Left renal pelvis (tissue), 4 donors: ENCODE measurements at places on chromosomes 1 and 21. TPM values are rescaled to one million over a fixed set of nuclear protein-coding genes. Genes with fewer than 3 reads are reported as not detected.

- DNase-seq = no peak
Measured at GRCh38 chr1:13888351-13888986, 188.5 kb downstream of the PRDM2 start.

DNA sequence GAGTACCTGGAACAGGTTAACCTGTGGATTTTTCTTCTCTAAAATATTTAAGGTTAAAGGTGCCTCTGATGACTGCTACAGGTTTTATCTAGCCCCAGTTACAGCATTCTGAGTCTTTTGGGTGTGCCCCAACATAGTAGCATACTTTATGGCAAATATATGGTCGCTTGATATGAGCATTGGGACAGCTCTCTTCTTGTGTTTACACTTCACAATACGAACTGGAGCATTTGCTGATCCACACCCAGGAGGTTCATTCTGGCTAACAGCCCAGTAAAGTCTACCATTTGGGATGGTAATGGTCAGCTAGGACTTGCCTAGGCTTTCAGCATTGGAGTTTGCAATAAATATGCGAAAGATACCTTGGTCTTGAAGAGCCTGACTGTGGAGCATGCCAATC lies 101.3 kb downstream of the DISP1 start:
- DNase-seq = no peak

GRCh38 chr1:51168936-51169335 lies 66.9 kb downstream of the C1orf185 start:
- no peak for DNase-seq

Gene ANXA9
- 21.5 TPM for polyA plus RNA-seq

Gene FCMR
- 2.3 TPM for polyA plus RNA-seq

DNA sequence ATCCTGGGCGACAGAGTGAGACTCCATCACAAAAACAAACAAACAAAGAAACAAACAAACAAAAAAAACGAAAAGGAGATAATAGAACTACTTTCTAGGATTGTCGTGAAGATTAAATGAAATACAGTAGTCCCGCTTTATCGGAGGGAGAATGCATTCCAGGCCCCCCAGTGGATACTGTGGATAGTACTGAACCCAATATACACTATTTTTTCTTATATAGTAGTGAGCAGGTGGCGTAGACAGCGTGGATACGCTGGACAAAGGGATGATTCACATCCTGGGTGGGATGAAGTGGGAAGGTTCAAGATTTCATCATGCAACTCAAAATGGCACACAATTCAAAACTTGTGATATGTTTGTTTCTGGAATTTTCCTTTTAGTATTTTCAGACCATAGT lies 8.0 kb downstream of the SLC35F3 start:
- DNase-seq = no peak

GRCh38 chr1:54052431-54052933 lies 522 bp downstream of the TMEM59 start:
- DNase-seq = peak; percentile 29

DNA sequence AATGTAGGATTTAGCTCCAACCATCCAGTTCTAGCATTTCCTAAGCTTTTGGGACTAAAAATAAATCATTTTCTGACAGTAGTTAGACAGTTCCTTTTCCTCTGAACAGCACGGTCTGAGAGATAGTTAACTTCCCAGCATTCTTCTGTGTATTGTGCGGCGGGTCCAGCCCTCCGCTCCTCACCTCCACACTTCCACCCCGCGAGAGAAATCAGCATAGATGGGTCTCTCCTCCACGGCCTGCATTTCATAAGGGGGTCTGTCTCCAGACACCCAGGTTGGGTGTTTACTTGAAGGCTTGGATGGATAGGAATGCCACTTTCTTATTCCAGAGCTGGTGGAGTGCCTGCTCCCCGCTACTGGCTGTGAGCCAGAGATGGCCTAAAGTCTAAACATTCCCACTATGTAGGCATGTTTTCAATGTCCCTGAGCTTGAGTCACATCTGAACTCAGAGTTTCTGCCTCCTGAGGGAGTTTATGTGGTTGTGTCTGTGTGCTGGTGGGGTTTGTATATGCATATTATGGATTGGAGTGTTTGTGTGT lies 38.0 kb upstream of the PPP2R5A start:
- no peak for DNase-seq

Gene CA6
- 0.12 TPM for polyA plus RNA-seq

DNA sequence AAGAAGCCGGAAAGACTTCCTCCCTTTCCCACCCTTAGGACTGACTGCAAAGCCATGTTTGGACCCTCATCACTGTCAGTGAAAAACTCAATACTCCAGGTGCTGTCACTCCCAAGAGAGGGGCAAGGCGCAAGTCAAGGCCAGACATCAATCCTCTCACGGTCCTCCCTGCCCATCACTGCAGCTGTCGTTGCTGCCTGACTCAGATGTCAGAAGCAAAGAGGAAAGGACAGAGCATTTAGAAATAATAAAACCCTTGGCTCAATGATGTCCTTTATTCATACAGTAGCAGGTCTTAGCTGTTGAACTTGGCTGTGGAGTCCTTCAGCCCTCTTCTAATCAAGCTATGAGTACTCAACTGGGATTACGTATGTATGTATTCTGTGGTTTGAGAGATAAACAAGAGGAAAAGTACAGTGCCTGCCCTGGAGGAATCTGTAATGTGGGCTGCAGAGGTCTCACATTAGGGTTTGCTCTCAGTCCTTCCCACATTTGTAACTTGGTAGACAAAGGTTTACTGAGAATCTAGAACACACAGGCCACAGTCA lies 13.5 kb downstream of the SUSD4 start:
- DNase-seq = no peak

DNA sequence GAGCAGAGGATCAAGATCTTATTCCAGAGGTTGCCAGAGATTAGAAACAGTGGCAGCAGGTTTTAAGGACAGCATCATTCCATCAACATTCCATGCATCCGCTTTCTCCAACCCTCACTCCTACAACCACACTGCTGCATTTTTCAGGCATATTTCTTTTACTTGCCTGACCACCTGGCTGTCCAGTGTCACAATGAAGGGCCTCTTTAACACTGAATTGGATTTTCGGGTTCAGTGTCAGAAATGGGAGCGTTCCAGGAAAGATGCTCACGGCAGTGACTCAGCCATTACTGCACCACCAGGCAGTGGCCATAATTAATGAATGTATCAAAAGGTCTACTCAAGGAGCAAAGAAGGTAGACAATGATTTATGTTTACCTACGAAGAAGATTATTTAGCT lies 200.4 kb upstream of the ESRRG start:
- DNase-seq = no peak

DNA sequence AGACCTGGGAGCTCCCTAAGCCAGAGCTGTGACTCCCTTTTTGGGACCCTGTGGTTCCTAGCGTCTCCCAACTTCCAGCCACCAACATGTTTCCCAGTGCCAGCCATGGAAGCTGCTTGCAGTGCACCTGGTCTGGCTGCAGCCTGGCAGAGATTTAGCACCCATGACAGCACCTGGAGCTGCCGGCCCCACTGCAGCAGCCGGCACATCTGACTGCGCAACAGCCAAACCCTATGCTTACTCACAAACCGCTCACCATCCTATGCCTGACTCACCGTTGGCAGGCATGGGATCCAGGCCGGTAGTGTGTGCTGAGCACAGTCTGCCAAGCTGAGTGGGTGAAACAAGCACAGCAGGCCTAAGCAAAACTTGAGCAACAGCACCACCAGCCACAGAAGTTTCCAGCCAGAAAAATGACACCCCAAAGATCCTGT lies 435.9 kb upstream of the PRMT6 start:
- no peak for DNase-seq

- no peak for DNase-seq
Measured at GRCh38 chr21:26840912-26841311, 4.3 kb downstream of the ADAMTS1 start.

Gene ARMH1
- 8.6 TPM for polyA plus RNA-seq

Gene CELA3B
- polyA plus RNA-seq = not detected

GRCh38 chr1:56707379-56707778 lies 62.3 kb downstream of the PRKAA2 start:
- no peak for DNase-seq

GRCh38 chr1:101291562-101292380 lies 55.0 kb downstream of the S1PR1 start:
- DNase-seq = no peak

DNA sequence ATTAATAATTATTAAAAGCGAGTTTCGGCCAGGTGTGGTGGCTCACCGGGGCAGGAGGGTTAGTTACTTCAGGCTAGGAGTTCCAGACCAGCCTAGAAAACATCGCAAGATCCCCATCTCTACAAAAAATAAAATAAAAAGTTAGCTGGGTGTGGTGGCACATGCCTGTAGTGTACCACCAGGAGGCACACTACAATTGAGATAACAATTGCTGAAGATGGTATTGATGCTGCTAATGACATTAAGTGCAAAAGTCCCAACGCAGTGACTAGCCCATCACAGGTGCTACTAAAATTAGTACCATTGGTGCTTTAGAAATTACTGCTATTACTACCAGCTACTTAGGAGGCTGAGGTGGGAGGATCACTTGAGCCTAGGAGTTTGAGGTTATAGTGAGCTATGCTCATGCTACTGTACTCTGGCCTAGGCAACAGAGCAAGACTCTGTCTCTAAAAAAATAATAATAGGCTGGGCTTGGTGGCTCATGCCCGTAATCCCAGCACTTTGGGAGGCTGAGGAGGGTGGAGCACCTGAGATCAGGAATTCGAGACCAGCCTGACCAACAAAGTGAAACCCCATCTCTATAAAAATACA lies 156.6 kb downstream of the GREM2 start:
- DNase-seq = no peak

Gene GSTM5
- polyA plus RNA-seq = 58.9 TPM

DNA sequence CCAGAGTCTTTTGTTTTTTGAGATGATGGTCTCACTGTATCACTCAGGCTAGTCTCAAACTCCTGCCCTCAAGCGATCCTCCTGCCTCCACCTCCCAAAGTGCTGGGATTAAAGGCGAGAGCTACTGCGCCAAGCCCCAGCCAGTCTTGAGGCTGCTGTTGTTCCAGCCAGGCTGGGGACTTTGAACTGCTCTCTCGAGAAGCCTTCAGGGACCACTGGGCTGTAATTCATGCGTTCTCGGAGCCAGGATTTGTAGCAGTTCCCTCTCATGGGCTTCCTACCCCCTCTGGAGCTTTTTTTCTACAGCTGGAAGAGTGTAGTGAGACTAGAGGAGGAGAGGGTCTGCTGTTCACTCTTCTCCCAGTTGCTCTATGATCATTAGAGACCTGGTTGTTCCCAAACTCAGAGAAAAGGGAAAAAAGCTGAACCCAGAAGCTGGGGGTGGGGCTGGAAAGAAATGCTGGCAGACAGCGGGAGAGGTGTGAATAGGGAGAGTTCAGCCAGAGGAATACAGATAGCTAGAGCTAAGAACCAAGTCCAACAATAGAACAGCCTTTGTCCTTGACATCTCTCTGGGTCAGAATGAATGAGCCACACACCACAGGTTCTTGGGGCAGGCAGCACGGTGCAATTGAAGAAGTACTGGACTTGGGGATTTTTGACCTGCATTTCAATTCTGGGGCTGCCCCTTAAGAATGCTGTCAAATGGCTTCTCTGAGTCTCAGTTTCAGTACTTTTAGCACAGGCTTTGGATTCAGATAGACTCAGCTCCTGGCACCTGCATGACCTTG lies 13.2 kb upstream of the SLC41A1 start:
- no peak for DNase-seq

GRCh38 chr1:211885747-211886522 lies 55.4 kb upstream of the LPGAT1 start:
- no peak for DNase-seq

DNA sequence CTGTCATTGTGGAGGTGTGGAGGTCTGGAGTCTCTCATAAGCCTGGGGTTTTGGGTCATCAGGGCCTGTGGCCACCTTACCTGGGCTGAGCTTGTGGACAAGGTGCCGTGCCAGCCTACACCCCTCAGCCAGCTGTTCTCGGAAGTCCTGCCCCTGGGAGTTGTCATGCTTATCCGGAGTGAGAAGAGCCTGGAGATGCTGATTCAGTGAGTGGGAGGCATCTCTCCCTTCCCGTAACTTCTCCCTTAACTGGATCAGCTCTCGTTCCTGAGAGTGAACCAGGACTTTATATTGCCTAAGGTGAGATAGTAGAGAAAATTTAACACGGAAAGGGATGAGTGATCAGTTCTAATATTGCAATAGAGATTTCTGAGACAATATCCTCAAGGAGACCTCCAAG lies 30.0 kb upstream of the REG4 start:
- DNase-seq = no peak

- no peak for DNase-seq
Measured at GRCh38 chr21:27761623-27762022, 794.7 kb upstream of the ADAMTS5 start.

Gene NCF2
- polyA plus RNA-seq = 3.3 TPM

DNA sequence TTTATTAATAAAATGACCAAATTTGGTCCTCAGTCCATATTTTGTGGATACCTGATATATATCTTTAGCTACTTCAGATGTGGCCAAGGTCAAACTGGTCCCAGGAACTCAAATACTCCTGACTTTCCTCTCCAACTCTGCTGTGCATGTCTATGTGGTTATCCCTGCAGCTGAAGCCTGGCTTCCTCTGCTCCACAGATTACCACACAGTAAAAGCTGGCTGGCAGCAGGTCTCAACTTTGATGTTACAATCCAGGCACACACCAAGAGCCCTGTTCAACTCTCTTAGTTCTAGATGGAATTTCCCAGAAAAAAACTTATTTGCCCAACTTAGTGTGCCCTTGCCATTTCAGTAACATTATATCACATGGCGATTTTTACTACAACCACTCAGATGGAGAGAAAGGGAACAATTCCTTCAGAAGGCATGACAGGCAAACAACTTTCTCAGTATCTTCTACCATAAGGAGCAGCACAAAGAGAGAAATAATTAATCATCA lies 479.5 kb downstream of the PLPP3 start:
- no peak for DNase-seq

- no peak for DNase-seq
Measured at GRCh38 chr1:104765085-104765484, 1015.4 kb downstream of the AMY1C start.

- no peak for DNase-seq
Measured at GRCh38 chr1:185926588-185926987, 192.4 kb downstream of the HMCN1 start.

DNA sequence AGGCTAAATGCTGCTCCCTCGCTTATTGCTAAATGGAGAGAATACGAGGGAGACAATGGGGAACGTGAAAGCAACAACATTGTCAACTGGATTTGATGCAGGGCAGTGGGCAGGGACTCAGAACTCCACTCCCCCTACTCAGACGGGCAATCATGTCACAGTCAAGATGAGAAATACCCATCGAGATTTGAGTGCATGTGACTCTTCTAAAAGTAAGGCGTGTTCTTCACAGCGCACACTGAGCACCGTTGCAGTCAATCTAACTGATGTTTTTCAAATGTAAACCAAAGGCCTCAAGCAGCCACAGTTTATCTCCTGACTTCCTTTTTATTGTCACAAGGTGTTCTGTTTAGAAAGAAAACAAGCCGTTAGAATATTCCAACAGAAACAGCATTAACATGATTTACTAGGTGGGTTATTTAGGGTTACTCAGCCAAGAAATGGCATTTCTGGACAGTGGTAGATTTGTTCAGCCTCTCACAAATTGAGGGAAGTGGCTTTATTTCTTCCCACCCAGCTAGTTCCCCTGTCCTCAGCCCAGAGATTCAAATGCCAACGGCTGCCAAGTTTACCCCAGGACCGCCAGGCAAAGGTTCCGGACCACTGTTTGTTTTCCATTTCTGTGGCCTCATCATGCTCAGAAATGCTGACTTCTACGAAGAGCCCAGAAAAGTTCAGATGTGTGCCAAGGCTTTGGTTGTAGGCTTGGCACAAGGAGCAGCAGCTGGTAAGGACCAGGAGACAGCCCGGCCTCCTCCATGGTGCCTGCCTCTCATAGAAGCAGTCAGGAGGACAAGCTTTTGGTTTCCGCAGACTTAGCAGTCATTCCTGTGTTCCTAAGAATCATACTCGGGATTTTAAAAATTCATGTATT lies 171.4 kb downstream of the KIF26B start:
- DNase-seq = no peak
